ENCODE measurements at places on chromosomes 7 and 10.

DNA sequence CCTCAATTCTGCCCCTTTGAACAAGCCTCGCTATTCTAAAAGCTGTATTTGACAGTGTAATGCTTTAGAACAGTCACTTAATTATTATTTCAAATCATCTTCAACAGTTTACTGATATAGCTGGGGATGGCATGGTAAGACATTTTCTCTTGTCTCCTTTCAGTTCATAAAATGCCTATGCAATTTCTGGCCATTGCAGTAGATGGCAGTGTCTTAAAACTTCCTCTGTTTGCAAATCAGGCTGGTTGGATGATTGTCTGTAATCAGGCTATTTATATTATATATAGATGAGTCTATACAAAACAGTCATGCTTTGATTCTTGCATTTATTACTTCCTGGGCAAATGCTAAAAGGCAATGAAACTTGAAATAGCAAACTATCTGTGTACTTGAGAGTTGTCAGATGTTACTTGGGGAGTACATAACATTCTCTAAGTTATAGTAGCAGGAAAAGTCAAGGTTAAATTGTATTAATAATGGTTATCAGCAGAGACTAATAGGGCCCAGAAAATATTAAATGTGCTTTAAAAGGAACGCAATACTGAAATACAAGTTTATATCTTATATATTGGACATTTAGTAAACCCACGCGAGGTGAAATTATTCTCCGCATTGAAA lies 55.5 kb upstream of the LHFPL3 start:
- DNase-seq: no peak

DNA sequence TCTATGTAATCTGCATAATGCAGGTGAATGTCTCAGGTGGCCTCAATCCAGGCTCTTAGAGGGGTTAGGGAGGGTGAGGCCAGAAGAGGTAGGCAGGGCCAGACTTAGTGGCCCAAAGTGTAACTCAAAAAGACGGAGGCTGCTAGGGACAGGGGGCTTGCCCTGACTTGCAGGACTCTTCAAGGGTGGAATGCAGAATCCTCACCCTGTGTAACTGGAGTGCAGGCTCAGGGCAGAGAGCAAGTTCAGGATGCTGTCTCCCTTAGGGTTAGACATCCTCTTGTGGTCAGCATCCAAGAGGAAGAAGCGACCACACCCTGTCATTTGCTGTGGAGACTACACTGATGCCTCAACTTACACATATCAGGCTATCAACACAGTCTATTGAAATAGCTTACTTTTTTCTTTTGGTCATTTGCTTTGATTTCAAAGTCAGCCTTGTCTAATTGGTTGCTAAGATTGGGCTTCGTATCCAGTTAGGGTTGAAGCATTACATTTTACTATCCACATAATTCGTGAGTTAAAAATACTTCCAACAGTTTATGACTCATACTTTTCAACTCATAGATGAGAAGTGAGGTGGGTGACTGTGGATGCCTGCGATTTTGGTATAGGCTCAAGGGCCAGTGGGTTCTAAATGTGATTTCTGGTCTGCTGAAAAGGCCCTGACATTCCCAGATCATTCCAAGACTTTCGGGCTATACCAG lies 563.6 kb downstream of the SUGCT start:
- DNase-seq: no peak

- DNase-seq: no peak
Observed at GRCh38 chr7:28005075-28005846, 175.3 kb downstream of the JAZF1 start.

GRCh38 chr10:100970076-100970913 lies 991 bp downstream of the SEMA4G start:
- DNase-seq: no peak

GRCh38 chr10:129892548-129893052 lies 71.5 kb downstream of the EBF3 start:
- no peak for DNase-seq

GRCh38 chr10:84820596-84820995 lies 492.2 kb downstream of the CCSER2 start:
- no peak for DNase-seq

DNA sequence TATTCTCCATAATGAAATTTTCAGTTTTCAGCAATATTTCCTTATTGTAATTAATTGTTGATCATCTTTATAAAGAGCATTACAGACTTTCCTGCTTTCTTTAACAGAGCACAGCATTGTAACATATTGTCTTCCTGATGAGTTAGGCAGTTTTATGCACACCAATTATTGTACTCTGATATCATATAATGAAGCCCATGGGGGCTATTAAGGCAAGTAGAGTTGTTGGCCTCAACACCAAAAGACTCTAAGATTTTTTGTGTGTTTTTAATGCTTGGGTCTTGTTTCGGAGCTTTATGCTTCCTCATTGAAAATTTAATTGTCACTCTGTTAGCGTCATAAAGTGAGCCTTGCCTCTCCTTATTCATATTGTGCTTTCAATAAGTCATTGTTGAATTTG lies 49.2 kb upstream of the ARID5B start:
- no peak for DNase-seq

DNA sequence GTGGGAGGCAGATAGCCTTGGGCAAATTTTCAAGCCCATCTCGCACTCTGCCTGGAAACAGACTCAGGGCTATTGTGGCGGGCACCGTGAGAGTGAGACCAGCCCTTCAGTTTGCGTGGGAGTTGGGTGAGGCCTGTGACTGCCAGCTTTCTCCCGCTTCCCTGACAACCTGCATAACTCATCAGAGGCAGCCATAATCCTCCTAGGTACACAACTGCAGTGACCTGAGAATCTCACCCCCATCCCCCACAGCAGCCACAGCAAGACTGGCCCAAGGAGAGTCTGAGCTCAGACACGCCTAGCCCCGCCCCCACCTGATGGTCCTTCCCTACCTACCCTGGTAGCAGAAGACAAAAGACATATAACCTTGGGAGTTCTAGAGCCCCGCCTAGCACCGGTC lies 275.4 kb downstream of the GRID1 start:
- no peak for DNase-seq

DNA sequence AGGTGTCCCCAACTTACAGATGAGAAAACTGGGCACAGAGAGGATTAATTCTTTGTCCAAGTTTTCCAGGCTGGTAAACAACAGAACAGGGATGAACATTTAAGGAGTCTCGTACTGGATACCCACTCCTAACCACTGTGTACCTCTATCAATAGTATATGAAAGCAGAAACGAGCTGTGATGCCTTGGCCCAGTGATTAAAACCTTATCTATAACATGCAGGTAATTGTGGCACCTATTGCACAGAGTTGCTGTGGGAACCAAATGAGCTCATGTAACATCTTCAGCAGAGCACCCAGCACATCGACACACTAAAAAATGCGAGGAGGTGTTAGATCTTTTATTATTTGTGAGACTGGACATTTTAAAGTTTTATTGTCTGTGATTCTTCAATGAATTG lies 1.6 kb downstream of the TMEM273 start:
- no peak for DNase-seq

GRCh38 chr10:122461367-122461728 lies at the start of gene HTRA1:
Gene HTRA1, plus strand, starts transcription at chr10:122461553. Its CDS starts 100 bp downstream, at chr10:122461653.
- no peak for DNase-seq

GRCh38 chr10:93977442-93977841 lies 16.3 kb upstream of the PLCE1 start:
- DNase-seq: no peak

DNA sequence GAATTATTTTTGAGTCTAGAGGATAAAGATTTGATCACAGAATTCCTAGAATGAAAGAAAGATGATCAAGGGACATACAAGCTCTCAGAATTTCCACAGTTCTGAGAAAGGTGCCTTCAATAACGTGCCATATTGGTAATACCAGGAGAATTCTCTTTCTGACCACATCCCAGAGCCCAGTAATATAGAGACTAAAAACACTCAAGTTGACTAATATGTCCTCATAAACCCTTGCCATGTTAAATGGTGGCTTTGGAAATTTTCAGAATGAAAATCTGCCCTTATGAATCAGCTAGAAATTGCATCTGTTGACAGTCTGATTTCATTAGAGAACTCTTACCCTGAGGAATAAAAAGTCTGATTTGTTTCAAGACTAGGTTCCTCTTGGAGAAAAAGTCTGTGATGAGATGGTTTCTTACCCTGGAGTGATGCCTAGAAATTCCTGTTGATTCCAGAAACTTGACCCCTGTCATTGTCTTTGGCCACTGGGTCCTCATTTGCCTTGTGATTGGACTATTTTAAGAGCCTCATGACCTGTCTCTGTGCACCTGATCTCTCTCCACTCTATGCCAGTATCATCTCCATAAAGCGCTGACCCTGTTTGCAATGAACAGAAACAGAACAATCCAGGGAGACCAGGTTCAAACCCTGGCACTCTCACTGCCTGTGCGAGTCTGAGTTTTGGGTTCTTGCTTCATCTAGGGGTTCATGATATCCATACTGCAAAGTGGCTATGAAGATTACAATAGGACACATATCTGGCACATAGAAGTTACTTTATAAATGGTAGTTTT lies 3.3 kb downstream of the IL2RA start:
- DNase-seq: no peak

DNA sequence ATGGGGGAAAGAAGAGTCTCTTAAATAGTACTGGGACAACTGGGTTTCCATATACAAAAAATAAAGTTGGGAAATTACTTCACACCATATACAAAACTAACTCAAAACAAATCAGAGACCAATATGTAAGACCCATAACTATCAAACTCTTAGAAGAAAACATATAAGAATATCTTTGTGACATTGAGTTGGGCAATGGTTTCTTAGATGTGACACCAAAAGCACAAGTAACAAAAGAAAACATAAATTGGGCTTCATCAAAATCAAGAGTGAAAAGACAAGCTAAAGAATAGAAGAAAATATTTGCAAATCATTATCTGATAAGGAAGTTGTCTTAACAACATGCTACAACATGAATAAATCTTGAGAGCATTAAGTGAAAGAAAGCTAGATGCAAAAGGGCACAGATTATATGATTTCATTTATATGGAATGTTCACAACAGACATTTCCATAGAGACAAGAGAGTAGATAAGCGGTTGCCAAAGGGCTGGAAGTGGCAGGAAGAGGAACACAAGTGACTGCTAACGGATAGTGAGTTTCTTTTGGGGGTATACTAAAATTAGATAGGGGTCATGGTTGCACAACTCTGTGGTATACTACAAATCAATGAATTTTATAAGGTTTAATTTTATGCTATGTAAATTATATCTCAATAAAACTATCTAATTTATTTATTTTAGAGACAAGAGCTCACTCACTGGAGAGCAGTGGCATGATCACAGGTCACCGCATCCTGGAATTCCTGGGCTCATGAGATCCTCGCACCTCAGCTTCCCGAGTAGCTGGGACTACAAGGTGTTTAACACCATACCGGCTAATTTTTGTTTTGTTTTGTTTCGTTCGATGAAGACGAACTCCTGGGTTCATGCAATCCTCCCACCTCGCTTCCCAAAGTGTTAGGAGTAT lies 35.4 kb downstream of the JMJD1C start:
- no peak for DNase-seq

- DNase-seq: no peak
Observed at GRCh38 chr10:79137300-79137756, 68.6 kb downstream of the ZMIZ1 start.

DNA sequence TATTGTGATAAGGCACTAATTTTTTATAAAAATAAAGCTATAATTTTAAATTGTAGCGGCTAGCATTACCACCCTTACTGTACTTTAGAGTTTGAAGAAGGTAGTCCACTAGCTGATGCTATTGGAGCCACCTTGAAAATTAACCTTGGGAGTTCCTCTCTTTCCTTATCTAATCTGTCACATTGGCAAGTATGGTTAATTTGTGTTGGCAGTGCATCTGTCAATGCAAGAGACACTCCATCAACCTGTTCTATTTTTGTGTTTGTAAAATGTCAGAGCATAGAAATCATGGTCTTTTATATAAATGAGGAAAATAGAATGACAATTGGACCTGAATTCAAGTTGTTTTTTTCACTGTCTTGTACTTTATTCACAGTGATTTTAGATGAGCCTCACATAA lies 20.5 kb downstream of the GLCCI1 start:
- DNase-seq: no peak

GRCh38 chr10:93954299-93954698 lies 39.4 kb upstream of the PLCE1 start:
- DNase-seq: no peak

GRCh38 chr10:123669886-123670285 lies 3.7 kb downstream of the GPR26 start:
- no peak for DNase-seq

DNA sequence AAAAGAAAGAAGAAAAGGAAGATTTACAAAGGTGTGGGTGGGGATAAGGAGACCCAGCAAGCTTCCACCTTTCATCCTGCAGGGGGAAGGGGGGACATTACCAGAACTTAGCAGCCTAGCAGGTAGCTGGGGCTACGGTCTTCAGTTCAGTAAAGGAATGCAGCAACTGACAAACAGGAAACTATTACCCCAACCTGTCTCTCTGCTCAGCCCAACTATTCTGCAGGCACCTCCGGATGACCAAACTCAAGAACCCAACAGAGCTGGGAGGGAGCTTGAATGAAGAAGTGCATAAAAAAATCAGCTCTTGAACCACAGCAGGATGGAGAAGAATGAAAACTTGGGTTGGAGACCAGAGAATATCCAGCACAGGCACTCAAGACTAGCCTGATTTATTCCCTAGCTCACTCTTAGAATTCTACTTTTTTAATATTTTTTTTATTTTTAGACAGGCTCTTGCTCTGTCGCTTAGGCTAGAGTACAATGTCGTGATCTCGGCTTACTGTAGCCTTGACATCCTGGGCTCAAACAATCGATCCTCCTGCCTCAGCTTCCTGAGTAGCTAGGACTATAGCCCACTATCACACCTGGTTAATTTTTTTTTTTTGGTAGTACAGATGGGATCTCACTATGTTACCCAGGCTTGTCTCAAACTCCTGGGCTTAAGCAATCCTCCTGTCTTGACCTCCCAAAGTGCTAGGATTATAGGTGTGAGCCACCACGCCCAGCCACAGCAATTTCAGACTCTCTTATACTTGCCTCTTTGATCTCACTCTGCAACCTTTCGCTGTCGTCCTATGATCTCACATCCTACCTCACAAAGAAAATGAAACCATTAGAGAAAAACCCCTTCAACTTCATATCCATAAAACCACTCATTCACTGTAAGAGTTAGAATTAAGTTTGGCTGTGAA lies 18.5 kb upstream of the C10orf67 start:
- no peak for DNase-seq

- DNase-seq: no peak
Observed at GRCh38 chr10:12566161-12567115, 217.1 kb downstream of the CAMK1D start.
